Cortex of kidney (tissue), 1 donor: ENCODE measurements at places on chromosomes 2 and 18.

DNA sequence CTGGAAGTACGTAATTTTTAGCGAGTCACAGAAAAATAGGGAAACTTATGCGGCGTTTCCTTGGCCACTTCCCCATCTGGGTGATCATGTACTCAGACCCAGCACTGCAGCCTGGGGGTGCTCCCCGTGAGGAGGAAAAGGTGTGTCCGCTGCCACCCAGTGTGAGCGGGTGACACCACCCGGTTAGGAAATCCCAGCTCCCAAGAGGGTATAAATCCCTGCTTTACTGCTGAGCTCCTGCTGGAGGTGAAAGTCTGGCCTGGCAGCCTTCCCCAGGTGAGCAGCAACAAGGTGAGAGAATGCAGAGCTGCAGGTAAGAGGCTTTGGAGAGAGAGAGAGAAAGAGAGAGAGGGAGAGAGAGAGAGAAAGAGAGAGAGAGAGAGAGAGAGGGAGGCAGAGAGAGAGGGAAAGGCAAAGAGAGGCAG, at the start of gene IL1R2:
TSS of gene IL1R2 (plus strand) at position 240 of the 425 bp plus-strand sequence. CDS start 16,616 bp downstream, outside the sequence.
- no peak for DNase-seq

- no peak for DNase-seq
Measured at GRCh38 chr2:182866461-182867406, at the start of gene FRZB. Gene FRZB (minus strand): TSS chr2:182866637. CDS start chr2:182866552, 85 bp downstream.

GRCh38 chr2:24832073-24832461, 38.8 kb downstream of the CENPO start:
- DNase-seq = no peak

- DNase-seq = no peak
Measured at GRCh38 chr2:45992021-45992740, 305.0 kb upstream of the EPAS1 start.

DNA sequence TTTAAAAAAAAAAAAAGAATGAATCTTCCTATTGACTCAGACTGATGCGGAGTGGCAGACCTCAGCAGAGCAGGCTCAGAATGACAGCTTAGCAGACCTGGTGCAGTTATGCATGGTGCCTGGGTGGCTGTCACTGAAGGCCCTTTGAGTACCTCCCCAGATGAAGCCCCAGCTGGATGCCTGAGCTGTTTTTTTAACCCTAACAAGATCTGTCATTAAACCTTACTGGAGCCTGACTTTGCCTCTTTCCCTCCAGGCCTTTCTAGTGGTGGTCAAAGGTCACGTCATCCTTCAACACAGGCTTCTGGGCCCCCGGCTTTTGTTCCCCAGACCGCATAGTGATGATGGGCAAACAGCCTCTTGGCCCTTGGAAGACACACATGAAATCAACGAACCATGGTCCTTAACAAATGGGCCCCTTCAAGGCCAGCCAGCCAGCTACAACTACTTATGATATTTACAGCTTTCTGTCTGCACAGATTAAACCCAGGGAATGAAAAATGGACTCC, 138.3 kb upstream of the CYP1B1 start:
- DNase-seq = no peak

DNA sequence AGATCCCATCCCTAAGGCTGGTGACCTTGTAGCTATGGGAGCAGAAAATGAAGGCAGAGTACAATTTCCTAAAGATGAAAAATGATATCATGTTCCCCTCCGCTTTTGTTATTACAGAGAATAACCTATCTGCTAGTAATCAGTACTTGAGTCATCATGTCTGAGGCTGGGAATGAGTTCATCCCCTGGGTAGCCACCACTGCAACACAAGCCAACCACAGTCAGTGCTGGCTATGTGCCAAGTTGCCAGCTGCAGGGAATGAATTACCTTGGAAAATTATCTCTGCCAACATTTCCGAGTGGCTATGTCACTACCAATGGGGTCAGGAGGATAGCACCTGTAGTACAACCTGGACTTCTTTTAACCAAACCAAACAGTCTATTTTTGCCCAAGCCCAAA, 1094.7 kb upstream of the DDX18 start:
- no peak for DNase-seq

GRCh38 chr2:113015655-113016054, 10.4 kb downstream of the IL36A start:
- DNase-seq = no peak

GRCh38 chr18:23958036-23958435, 56.5 kb upstream of the TTC39C start:
- DNase-seq = no peak

- DNase-seq = no peak
Measured at GRCh38 chr2:118231759-118232158, 143.5 kb downstream of the INSIG2 start.

DNA sequence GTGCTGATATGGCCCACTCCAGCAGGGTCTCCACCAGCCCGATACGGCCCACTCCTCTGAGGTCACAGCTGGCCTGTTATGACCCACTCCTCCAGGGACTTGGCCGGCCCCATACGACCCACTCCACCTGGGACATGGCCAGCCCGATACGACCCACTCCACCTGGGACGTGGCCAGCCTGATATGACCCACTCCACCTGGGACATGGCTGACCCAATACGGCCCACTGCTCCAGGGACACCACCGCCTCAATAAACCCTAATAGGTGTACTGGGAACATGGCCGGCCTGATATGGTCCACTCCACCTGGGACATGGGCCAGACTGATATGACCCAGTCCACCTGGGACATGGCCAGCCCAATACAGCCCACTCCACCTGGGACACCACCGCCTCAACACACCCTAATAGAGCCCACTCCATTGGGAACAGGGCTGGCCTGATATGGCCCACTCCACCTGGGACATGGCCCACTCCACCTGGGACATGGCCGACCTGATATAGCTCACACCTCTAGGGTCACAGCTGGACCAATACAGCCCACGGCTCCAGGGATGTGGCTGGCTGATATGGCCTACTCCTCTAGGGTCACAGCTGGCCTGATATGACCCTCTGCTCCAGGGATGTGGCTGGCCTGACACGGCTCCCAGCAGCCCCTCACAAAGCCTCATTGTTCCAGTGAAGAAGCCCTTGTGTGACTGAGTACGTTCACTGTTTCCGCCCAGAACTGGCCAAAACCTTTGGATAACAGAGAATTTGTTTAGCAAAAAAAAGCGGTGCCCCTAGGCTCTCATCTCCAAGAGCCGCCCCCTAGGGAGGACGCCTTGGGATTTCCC, 245.6 kb downstream of the HDAC4 start:
- DNase-seq = no peak

DNA sequence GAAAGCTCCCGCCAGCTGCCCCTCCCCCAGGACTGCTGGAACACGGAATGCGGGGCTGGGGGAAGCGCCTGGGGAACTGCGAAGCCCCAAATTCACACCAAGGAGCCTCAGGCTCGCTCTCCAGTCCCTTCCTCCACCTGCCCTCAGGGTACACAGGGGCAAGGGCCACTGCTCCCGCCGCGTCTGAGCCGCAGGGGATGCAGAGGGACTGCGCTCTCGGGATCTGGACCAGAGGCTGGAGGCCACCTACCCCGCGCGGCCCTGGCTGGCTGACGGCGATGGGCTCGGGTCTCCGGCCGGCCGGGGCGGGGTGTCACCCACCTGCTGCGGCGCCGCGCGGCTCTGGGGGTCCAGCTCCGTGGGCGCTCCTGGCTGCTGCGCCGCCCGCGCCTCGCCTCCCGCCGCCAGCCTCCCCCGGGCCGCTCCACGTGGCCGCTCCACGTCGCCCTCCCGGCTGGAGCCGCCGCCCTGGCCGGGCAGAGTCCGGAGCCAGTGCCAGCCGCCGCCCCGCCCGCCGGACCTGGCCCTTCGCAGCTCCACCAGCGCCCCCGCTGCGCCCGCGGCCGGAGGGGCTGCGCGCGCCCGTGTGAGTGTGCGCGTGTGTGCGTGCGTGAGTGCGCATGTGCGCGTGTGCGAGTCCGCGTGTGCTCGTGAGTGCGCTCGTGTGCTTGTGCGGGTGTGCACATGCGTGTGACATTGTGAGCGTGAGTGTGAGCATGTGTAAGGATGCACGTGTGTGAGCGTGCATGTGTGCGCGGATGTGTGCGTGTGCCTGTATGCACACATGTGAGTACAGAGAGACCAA, at the start of gene CGREF1:
TSS of gene CGREF1 (minus strand) at position 604 of the 805 bp plus-strand sequence. CDS start 14,762 bp downstream, outside the sequence.
- DNase-seq = no peak

- DNase-seq = no peak
Measured at GRCh38 chr18:79470547-79470946, 74.8 kb downstream of the NFATC1 start.

DNA sequence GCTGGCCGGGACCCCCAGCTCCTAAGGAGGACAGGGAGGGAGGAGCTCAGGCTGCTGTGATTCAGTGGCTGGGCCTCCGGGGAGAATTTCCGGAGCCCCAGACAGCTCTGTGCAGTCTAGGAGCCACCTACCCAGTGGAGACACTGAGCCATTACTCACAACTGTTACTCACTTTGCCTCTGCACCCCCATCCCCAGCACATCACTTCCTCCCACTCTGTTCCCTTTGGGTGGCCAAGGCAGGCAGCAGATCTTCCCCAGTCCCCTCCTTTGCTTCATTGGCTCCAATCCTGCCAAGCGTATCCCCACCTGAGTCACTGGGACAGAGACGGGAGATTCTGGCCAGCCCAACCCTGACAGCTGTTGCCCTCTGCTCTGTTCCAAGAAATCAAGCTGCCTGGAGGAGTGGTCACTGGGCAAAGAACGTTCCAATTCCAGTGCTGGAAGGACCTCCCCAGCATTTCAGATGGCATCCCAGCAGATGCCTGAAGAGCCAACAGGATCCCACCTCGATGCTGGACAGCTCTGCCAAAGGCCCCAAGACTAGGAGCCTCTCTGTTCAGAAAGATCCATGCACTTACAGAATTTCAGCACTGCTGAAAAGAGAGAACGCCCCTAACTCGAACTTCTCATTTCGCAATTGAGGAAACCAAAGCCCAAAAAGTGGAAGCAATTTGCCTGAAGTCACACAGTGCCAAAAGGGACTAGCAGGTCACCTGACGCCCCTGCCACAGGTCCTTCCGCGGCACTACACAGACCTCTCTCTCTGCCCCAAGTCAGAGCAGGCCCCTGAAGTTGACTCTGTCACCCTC, 68.3 kb downstream of the TNS1 start:
- no peak for DNase-seq

- DNase-seq = no peak
Measured at GRCh38 chr2:46393347-46393820, 86.0 kb upstream of the TMEM247 start.

DNA sequence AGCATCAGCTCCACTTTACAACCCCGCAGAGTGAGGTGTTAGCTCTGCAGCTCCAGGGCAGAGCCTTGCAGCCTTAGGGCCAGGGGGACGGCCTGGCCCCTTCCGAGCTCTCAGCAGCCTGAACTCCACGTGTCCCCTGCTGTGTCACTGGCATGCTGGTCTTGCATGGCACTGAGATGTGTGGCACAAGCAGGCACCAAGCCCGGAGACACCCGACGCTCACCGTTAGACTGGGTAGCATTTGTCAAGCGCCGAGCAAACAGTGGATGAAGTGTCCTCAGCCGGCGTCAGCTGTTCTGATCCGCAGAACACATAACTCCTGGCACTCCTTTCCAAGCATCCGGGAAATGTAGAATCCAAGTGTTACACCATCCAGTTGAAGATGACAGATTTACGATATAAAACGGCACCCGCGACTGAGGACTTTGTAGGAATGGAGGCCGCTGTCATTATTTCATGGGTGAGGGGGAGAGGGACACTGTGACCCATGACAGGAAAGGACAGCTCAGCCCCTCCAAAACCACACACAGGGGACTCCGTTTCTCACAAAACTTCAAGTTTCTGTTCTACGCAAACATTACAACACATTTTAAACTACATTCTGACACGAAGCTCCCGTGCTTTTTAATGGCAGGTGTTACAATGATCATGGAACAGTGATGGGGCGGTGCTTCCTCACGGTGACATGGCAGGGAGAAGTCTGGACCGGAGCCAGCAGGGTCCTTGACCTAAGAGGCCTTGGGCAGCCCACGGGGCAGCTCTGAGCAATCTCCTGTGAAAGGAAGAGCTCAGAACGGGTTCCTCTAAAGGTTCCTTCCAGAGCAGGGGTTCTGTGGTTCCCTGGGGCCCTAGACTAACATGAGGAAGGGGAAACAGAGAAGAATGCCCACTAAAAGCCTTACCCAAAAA, 89.4 kb downstream of the HDAC4 start:
- DNase-seq = no peak

- no peak for DNase-seq
Measured at GRCh38 chr2:12479065-12479601, 237.6 kb upstream of the TRIB2 start.

DNA sequence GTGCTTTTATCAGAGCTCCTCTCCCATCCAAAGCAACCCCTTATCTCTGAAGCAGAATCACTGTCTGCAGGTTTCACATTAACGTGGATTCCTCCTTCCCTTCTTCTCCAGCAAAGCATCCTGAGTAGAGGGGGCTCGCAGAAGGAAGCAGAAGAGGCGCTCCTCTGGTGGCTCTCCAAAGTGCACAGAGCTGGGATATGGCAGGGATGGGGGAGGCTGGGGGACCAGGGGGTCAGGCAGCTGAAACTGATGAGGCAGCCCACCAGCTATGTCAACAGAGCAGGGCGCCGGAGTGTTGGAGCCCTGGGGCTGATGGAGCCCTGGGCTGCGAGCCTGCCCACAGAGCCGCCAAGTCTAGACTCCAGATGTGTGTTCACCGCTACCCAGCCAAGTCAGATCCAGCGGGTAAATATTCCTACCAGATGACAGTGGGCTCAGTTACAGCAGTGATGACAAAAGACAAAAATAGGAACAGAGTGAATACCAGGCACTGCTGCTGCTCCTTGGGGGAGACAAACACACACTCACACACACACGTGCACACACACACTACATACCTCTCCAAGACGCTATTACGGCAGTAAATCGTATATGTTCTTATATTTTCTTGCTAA, 678.3 kb upstream of the ID2 start:
- DNase-seq = no peak

- DNase-seq = no peak
Measured at GRCh38 chr2:231646476-231646875, 53.8 kb downstream of the TEX44 start.

DNA sequence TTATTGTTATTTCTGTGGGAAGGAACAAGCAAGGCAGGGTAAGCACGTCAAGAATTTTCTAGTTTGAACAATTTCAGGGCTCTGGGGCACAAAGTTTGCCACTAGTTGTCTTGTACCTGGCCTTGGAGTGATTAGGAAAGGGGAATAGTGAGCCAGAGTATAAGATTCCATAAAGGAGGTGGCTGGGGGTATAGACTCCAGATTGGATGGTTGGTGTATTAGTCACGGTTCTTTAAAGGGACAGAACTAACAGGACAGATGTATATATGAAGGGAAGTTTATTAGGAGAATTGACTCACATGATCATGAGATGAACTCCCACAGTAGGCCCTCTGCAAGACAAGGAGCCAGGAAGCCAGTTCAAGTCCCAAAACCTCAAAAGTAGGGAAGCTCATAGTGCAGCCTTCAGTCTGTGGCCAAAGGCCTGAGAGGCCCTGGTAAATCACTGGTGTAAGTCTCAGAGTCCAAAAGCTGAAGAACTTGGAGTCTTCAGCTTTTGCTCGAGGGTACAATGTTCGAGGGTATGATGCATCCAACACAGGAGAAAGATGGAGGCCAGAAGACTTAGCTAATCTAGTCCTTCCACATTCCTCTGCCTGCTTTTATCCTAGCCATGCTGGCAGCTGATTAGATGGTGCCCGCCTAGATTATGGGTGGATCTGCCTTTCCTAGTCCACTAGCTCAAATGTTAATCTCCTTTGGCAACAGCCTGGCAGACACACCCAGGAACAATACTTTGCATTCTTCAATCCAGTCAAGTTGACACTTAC, 31.5 kb upstream of the PTPRM start:
- DNase-seq = no peak

GRCh38 chr2:210337159-210337558, 22.2 kb upstream of the MYL1 start:
- no peak for DNase-seq
